NCI-H446 (cell line): ENCODE measurements at places on chromosomes 7 and 10.

DNA sequence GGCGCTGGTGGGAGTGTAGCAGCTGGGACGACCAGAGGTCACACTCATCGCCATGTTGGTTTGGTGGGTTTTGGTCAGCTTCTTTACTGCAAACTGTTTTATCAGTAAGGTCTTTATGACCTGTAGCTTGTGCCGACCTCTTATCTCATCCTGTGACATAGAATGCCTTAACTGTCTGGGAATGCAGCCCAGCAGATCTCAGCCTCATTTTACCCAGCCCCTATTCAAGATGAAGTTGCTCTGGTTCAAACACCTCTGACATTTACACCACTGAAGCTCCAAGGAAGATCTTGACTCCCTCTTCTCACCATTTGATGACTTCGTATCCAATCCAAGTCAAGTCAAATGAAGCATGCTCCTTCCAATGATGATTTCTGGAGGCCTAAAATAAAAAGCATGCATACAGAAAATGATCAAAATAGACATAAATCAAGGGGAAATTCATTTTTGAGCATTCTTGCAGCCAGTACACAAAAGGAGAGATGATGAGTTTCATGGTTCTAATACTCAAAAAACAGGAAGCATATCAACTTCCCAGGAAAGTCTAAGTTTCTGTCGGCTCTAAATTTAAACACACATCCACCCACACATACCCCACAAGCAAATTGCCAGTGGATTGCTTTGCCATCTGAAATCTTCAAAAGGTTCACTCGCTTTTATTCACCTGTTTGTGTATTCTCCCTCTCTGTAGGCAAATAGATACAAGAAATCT is 2.4 kb upstream of the PSMG3 start:
- DNase-seq: no peak

DNA sequence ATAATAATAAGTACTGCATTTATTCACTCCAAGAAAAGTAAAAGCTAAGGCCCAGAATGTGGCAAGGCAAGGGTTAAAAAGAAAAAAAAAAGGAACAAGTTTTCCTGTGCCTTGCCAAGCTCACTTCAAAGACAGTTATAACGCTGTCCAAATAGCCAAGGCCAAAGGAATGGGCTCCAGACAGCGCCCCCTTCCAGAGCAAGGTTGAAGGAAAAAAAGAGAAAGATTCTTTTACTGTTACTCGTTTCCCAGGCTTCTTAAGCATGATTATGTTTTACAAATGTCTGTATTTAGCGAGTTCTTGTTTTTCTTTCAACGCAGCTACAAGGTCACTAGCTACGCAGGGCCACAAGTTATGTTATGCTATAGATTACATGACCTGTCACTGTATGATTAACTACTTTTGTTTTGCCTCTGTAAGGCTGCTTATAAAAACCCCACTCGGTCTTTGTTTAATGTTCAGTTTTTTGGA is 9.1 kb upstream of the EIF4H start:
- no peak for DNase-seq

DNA sequence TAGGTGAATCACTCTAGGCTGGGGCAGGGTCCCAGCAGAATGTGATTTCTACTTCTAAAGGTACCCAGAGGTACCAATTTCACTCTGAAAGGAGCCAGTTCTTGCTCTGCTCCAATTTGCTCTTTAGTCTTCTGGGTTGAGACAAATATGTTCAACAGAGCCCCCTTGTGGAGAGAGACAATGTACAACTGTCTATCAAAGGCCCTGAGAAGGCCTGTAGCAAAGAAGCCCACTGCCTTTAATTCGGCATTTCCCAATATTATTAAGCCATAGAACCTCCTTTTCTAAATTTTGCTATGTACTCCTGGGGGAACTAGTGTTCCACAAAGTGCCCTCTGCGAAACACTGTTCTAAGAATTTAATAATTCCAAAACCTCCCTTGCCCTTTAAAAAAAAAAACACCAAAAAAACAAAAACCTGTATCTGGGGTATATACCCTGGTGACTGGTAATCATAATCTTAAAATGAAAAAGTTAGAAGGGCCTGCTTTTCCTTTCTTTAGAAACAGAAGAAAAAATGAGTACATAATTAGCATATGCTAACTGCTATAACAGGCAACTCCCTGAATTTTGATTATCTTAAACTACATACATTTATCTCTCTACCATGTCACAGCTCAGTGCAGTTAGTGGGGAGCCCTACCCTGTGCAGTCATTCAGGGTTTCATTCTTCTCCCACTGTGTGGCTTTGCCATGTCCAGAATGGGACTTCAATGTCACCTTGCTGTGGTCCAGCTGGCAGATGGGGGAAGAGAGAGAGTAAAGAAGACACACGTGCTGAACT is 160.9 kb upstream of the BMPER start:
- no peak for DNase-seq

GRCh38 chr7:34851431-34851830 is 185.9 kb downstream of the DPY19L1 start:
- DNase-seq: peak; percentile 91

- DNase-seq: no peak
Measured at GRCh38 chr7:73681031-73681430, 2.2 kb downstream of the DNAJC30 start.

DNA sequence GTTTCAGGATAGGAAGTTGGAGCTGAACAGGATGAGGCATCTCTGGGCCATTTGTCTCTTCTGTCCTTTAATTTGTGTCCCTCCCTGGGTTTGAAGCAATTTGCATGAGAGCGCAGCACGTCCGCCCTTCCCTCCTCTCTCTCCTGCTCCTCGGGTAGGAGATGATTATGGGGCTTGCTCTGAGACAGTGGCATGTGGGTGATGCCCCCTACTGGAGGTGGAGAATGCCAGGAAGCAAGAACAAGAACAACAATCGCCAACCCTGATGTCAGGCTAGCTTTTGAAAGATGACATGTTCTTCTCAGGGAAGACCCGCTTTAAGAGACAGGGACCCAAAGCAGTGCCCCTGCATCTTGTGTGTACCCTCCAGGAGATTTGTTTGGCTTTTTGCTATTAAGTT is 63.9 kb upstream of the LOXL4 start:
- DNase-seq: no peak

GRCh38 chr7:74482629-74483401 is 29.1 kb downstream of the GTF2IRD1 start:
- no peak for DNase-seq

DNA sequence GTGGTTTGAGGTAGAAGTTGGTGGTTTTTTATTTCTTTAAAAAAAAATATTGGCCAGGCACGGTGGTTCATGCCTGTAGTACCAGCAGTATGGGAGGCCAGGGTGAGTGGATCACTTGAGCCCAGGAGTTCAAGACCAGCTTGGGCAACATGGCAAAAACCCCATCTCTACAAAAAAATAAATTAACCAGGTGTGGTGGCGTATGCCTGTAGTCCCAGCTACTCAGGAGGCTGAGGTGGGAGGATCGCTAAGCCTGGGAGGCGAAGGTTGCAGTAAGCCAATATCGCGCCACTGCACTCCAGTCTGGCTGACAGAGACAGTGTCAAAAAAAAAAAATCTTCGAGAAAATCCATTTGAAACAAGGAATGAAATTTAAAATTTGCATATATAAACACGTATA is 1.1 kb downstream of the IL2RA start:
- no peak for DNase-seq
